ENCODE measurements at places on chromosomes 16 and 17.

- no peak for DNase-seq
Measured at GRCh38 chr16:89112377-89113151, 18.9 kb downstream of the ACSF3 start.

DNA sequence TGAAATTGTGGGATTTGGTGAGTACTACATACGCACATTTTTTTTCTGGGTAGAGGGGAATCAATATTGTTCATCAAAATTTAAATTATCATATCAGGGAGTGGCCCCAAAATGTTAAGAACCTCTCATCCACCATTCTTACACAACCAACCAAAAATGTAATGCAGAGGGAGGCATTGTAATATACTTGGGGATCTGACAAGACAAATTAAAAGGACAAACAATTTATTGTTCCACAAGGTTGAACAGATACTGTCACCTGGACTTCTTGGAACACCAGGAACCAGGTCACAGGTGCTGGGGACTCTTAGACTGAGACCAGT lies 14.7 kb upstream of the HOXB9 start:
- DNase-seq: no peak

DNA sequence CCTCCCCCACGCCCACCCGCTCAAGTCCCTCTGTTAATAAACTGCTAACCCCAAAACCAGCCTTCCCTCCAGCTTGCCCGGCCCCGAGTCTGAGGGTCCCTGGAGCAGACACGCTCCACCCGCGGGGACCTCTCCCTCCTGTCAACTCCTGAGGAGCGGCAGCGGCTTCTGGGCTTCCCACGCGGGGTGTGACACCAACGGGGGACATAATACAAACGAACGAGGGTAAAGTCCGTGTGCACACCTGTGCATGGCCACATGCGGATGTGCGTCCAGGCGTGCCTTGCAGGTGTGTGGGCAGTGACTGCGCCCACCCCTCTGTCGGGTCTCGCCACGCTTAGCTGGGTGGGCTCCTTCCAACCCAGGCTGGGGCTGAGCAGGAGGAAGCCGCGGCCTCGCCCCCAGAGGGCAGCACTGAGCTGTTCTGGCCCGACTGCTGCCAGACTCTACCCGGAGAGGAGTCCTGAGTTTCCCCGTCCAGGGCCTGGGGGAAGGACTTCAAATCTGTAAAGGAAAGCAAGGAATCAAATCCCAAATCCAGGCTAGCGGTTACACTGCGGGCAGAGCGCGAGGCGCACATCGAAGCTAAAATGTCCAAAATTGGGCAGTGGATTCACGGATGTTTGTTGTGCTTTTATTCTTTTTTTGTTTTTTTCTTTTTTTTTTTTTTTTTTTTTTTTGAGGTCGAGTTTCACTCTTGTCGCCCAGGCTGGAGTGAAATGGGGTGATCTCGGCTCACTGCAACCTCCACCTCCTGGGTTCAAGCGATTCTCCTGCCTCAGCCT lies 24.2 kb upstream of the KRT17 start:
- peak; percentile 77 for DNase-seq

GRCh38 chr16:71917900-71918299 lies 22.6 kb downstream of the IST1 start:
- DNase-seq: no peak

DNA sequence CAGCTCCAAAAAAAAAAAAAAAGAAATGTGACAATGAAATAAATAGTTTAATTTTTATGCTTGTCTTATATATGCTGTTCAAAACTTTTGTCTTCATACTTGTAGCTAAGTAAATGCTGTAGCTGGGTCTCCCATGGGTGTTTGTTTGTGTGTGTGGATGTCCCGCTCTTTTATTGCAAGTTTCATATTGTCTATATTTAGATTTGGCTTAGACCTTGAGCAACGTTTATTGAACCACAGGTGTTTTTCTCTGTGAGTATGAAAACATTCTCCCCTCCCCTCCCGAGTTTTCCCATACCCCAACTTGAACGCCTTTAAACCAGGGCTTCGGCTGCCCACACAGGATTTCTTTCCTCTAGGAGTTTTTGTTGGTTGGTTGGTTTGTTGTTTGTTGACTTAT lies 45.2 kb downstream of the MFSD11 start:
- DNase-seq: no peak

DNA sequence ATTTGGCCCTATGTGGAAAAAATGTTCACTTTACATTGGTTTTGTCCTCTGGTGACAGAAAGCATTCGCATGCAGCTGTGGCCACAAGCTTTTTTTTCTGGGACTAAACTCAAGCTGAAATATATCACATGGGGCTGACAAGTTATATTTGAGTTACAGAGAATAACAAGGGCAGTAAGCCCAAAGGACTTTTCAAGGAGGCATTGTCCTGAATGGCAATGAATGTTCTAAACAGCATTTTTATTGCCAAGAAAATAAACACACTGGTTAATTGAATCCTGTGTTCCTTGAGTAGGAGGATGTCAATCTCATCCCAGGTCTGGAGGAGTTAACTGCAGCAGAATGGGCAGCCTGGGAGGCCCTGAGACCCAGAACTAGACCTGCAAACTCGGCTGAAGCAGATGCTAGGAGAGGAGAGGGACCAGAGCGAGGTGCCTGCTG lies 114.5 kb downstream of the COPRS start:
- DNase-seq: no peak

All from COR-L47 (cell line).